ENCODE measurements at places on chromosomes 7 and 10.

DNA sequence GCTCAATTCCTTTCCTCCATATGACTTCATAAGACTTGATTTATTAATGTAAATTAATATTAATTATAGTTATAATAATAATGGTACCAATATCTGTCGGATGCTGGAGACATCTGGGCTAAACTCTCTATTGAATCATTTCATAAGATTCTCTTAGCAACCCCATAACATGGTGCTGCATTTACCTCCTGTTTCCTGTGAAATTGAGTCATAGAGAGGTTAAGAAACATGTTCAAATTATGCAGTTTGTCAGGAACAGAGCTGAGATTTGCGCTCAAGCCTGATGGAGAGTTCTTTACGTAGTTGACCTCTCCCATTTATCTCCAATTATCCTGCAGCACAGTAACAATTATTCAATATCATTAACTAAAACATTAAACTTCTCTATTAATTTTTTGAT, 621.8 kb upstream of the FZD8 start:
- H3K27ac ChIP-seq = no peak overlapping the region
- H3K4me1 ChIP-seq = no peaks in the 10 kb centered on the region
- DNase-seq = no peak
- H3K27me3 ChIP-seq = no peaks in the 10 kb centered on the region

DNA sequence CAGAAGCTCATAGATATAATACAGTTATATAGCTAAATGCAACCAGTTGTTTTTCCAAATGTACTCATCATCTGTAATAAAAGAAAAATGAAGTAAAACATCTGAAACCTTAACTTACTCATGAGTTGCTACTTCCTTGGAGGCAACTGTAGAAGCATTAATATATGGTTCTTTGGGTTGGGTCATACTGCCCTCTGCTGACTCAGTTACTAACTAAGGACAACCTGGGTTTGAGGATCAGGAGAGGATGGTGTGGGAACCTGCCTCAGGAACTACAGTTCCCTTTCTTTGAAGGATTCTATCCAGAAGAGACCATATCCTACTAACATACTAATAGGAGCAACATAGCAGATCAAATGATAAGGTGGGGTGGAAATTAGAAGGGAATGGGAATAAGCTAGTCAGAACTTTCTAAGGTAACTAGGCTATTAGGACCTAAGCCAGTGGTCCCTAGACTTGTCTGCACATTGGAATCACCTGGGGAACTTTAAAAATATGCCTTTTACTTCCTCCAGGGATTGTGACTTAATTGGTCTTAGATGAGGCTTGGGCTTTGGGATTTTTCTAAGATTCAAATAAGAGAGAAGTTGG, 20.7 kb downstream of the COX15 start:
- H3K27ac ChIP-seq = no peak overlapping the region
- H3K36me3 ChIP-seq = no peaks in the 10 kb centered on the region
- H3K4me1 ChIP-seq = no peaks in the 10 kb centered on the region

DNA sequence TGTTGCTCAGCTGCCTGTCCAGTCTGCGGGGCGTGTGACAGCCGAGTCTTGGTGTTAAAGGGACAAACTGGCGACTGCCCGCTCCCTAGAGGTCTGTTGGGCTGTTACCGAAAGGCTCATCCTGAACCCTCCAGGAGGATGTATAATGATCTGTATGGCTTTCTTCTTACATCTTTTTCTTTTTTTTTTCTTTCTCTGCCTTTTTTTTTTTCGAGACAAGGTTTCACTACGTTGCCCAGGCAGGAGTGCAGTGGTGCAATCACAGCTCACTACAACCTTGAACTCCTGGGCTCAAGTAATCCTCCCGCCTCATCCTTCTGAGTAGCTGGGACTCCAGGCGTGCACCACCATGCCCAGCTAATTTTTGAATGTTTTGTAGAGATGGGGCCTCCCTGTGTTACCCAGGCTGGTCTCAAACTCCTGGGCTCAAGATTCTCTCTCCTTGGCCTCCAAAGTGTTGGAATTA, 857 bp downstream of the INTS15 start:
- H3K4me3 ChIP-seq = peak overlapping the region; percentile 90
- DNase-seq = no peak
- peaks cover 2% of the 10 kb centered on the region for H3K4me1 ChIP-seq
- H3K36me3 ChIP-seq = no peaks in the 10 kb centered on the region
- H3K27me3 ChIP-seq = no peaks in the 10 kb centered on the region
- peak overlapping the region; percentile 79 for H3K27ac ChIP-seq

DNA sequence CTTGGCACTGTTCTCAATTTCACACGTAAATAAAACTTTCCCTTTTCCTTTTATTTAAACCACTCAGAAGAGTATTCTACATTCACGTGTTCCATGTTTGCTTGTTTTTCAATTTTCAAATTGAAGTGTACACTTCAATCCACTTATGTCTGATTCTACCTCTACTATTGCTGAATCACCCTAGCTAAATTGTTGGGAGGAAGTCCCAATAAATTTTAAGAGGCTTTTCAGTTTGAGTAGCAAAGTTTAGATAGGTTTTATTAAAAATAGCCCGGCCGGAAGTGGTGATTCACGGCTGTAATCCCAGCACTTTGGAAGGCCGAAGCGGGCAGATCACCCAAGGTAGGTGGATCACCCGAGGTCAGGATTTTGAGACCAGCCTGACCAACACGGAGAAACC, 1414.7 kb upstream of the CELF2 start:
- DNase-seq = no peak
- no peaks in the 10 kb centered on the region for H3K4me1 ChIP-seq
- H3K36me3 ChIP-seq = no peaks in the 10 kb centered on the region
- no peak overlapping the region for H3K4me3 ChIP-seq
- no peak overlapping the region for H3K27ac ChIP-seq

- H3K27ac ChIP-seq = no peak overlapping the region
- no peak for DNase-seq
- H3K27me3 ChIP-seq = no peaks in the 10 kb centered on the region
- H3K4me3 ChIP-seq = no peak overlapping the region
- H3K4me1 ChIP-seq = no peaks in the 10 kb centered on the region
These were observed 56.8 kb downstream of the JAZF1 start for GRCh38 chr7:28123752-28124151.

- H3K4me3 ChIP-seq = peak overlapping the region; percentile 86
- no peak for DNase-seq
- no peaks in the 10 kb centered on the region for H3K36me3 ChIP-seq
- no peaks in the 10 kb centered on the region for H3K27me3 ChIP-seq
- no peaks in the 10 kb centered on the region for H3K4me1 ChIP-seq
These were observed 266 bp upstream of the MDFIC start for GRCh38 chr7:114921631-114922025.

- H3K27ac ChIP-seq = peak overlapping the region; percentile 16
- no peaks in the 10 kb centered on the region for H3K4me1 ChIP-seq
- H3K36me3 ChIP-seq = no peaks in the 10 kb centered on the region
- H3K27me3 ChIP-seq = no peaks in the 10 kb centered on the region
- H3K4me3 ChIP-seq = no peak overlapping the region
These were observed 82.7 kb downstream of the PLCE1 start for GRCh38 chr10:94076325-94076841.

GRCh38 chr10:103836861-103837260, 18.5 kb downstream of the SH3PXD2A start:
- no peaks in the 10 kb centered on the region for H3K36me3 ChIP-seq
- no peak overlapping the region for H3K27ac ChIP-seq
- no peaks in the 10 kb centered on the region for H3K27me3 ChIP-seq
- peaks cover 15% of the 10 kb centered on the region for H3K4me1 ChIP-seq
- H3K4me3 ChIP-seq = no peak overlapping the region
